T-helper 17 cell (primary cell): ENCODE measurements at places on chromosomes 2 and 18.

GRCh38 chr2:31253356-31254131 is 19.6 kb downstream of the EHD3 start:
- no peak overlapping the region for H3K27ac ChIP-seq
- H3K27me3 ChIP-seq: no peaks in the 10 kb centered on the region
- peaks cover 8% of the 10 kb centered on the region for H3K4me1 ChIP-seq
- H3K36me3 ChIP-seq: no peaks in the 10 kb centered on the region
- no peak for DNase-seq

- peaks cover 5% of the 10 kb centered on the region for H3K36me3 ChIP-seq
- DNase-seq: no peak
- peak overlapping the region; percentile 95 for H3K27ac ChIP-seq
These were observed 608 bp downstream of the CCDC138 start for GRCh38 chr2:108787216-108787541.

- peak overlapping the region; percentile 100 for H3K27ac ChIP-seq
- H3K27me3 ChIP-seq: no peaks in the 10 kb centered on the region
- H3K36me3 ChIP-seq: peaks cover 22% of the 10 kb centered on the region
- DNase-seq: no peak
- H3K4me1 ChIP-seq: peaks cover 79% of the 10 kb centered on the region
These were observed 5.6 kb downstream of the ZAP70 start for GRCh38 chr2:97718942-97719341.

DNA sequence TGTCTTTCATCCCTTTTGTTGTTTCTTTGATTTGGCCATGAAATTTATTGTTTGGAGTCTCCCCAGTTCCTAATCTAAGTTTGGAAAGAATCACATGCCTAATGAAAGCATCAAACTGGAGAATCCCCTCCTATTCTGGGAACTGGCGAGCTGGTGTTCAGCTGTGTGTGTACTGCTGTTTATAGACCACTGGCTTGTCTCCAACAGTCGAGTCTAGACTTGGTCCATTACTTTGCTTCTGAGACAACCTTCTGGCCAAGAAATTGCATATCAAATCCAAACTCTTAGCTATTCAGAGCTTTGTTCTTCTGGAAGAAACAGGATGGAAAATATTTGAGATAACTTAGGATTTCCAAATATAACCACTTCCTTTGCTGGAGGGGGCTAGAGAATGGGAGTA is 111.5 kb upstream of the THSD7B start:
- H3K27me3 ChIP-seq: peaks cover 11% of the 10 kb centered on the region
- no peaks in the 10 kb centered on the region for H3K4me1 ChIP-seq
- H3K4me3 ChIP-seq: no peak overlapping the region
- no peak for DNase-seq
- no peak overlapping the region for H3K27ac ChIP-seq

- no peak for DNase-seq
- peak overlapping the region; percentile 63 for H3K4me3 ChIP-seq
- peaks cover 28% of the 10 kb centered on the region for H3K4me1 ChIP-seq
These were observed 20.7 kb downstream of the TOGARAM2 start for GRCh38 chr2:29001806-29002205.
